ENCODE measurements at places on chromosomes 2 and 18.

DNA sequence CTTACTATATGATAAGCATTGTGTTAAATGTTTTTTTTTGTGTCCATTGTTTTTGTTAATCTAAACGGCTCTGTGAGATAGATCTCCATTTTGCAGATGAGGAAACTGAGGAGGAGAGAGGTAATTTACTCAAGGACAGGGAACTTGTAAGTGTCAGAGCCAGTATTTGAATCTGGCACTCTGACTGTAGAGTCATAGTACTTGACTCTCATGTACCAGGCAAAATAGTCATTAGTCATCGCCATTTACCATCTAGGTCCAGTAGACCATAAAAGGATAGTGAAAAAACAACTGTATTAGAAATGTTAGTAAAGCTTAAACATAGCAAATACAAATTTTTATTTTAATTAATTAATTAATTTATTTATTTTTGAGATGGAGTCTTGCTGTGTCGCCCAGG is 4.8 kb downstream of the PSMD14 start:
- no peak for DNase-seq

GRCh38 chr2:119864318-119864717 is 104.6 kb downstream of the PTPN4 start:
- no peak for DNase-seq

- no peak for DNase-seq
Observed at GRCh38 chr18:28161608-28162599, 15.0 kb downstream of the CDH2 start.

DNA sequence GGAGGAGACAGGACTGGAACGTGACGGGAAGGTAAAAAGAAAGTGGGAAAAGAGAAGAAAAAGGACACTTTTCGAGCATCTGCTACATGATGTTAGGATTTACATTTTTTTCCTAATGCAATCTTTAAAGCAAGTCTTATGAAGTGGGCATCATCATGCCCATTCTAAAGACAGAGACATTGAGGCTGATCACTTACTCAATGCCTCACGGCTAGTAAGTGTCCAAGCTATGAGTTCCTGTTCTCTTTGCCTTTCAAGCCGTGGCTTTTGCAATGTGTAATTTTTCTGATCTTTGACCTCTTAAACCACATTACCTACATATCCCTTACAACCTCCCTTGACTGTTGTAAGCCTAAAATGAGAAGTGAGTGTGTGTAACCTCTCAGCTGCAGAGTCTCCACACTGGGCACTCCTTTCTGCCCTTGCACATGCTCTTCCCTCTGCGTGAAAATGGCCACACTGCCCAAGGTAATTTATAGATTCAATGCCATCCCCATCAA is 649.2 kb downstream of the RNF144A start:
- DNase-seq = no peak

DNA sequence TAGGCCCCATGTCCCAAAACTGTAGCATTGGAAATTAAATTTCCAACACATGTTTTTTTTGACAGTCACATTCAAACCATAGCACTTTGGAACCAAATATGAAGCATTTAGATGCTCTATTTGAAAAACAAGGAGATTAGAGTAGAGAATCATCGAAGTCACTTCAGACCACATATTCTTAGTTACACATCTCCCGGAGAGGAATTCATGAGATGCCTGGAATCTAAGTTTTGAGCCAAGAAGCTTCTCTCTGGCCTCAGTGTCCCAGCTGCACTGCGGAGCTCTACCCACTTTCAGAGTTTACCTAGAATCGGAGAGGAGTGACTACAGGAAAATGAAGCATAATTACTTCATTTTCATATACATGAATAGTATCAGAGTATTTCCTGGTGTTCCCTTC is 385.9 kb downstream of the TNS1 start:
- DNase-seq = no peak

GRCh38 chr2:120134263-120134662 is 88.9 kb downstream of the TMEM185B start:
- DNase-seq = no peak

DNA sequence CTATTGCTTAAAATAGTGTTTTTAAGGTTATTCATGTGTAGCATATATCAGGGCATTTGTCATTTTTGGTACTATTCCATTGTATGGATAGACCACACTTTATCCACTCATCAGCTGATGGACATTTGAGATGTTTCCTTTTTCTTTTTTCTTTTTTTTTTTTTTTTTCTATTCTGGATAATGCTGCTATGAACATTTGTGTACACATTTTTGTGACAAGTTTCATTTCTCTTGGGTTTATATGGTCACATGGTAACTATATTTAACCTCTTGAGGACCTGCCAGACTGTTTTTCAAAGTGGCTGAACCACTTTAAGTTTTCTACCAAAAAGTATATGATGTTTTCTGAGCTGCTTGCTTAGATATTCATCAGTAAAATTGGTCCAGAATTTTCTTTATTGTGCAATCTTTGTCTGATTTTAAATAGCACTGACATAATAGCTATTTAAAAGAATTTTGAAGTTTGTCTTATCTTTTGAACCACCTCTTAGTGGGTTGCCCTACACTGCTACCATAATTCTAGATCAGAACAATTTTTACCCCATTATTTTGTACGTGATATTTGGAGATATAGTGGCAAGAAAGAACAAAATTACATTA is 219.4 kb upstream of the SIX3 start:
- no peak for DNase-seq

DNA sequence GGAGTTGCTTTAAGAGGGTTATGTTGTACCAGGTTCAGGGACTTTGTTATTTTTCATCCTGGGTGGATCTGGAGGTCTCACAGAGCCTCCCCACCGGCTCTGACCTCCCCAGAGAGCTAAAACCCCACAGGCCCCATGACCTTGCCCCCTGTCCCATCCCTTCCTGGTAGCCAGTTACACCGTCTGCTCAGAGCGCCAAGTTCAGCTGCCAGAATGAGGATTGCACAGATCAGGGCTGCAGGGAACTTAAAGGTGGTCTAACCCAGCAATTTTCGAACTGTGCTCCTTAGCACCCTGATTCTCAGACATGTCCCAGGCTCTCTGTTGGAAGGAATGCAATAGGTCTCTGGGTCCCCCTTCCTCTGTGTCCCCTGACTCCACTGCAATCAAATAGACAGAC is 32.1 kb downstream of the ATOH8 start:
- DNase-seq = no peak

- DNase-seq = no peak
Observed at GRCh38 chr2:45334205-45334604, 276.9 kb downstream of the SRBD1 start.

DNA sequence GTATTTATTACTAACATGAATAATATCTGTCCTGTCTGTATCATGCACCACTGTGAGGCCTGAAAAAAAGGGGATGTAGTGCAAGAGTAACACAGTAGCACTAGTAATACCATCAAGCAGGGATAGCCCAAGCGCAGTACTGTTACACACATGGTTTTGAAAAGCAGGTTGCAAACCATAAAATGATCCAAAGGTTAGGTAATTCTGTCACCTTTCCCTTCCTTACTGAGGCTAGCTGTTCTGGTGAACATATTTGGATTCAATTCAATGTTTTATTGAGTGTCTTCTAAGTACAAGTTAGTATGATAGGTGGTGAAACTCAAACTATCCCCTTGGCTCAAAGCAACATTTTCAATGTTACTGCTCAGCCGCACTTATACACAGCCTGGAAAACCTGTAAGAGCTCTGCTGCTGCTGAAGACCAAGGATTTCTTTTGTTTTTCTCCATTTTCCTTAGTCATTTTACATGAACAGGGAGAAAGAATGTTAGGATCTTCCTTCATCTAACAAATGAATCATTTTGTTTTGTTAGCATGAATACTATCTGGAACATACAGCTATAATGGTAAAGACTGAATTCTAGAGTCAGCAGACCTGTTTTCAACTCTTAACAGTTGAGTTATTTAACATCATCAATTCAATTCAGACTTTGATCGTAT is 102.5 kb upstream of the ITPRID2 start:
- DNase-seq = no peak

- DNase-seq = no peak
Observed at GRCh38 chr2:70475266-70475665, 78.4 kb downstream of the TGFA start.

- DNase-seq = no peak
Observed at GRCh38 chr2:239302083-239302807, 98.6 kb downstream of the HDAC4 start.

GRCh38 chr2:897091-897490 is 53.6 kb upstream of the SNTG2 start:
- no peak for DNase-seq

DNA sequence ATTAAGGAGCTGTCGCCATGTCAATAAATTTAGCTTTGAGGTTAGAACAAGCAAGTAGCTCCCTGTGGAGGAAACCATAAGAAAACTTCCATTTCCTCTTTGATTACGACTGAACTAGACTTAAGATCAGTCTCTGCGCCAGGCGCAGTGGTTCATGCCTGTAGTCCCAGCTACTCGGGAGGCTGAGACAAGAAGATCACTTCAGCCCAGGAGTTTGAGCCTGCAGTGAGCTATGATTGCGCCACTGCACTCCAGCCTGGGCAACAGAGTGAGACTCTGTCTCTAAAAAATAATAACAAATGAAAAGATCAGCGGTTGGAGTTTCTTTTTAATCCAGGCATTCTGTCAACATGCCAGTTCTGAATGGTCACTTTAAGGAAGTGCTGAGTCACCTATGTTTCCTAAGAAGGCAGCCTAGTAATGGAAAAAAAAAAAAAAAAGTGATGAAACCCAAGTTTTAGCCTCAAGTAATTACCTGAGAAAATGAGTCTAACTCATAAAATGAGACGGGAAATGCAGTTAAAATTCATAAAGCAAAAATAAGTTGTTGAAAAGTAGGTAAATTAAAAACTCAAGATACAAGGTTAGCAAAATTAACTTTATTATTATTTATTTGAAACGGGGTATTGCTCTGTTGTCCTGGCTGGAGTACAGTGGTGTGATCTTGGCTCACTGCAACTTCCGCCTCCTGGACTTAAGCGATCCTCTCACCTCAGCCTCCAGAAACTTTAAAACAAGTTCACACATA is 10.2 kb downstream of the C18orf32 start:
- DNase-seq = no peak

- no peak for DNase-seq
Observed at GRCh38 chr2:112725545-112726457, 5.0 kb downstream of the NT5DC4 start.

- DNase-seq = no peak
Observed at GRCh38 chr18:13258921-13259320, 40.4 kb downstream of the LDLRAD4 start.

GRCh38 chr2:65605743-65606058 is 173.3 kb upstream of the SPRED2 start:
- DNase-seq = no peak

GRCh38 chr2:134919341-134920210 is 954 bp downstream of the CCNT2 start:
- DNase-seq = peak; percentile 27

GRCh38 chr2:59174536-59175243 is 933.6 kb upstream of the FANCL start:
- no peak for DNase-seq

- DNase-seq = no peak
Observed at GRCh38 chr2:70966681-70967080, 11.7 kb upstream of the ANKRD53 start.

DNA sequence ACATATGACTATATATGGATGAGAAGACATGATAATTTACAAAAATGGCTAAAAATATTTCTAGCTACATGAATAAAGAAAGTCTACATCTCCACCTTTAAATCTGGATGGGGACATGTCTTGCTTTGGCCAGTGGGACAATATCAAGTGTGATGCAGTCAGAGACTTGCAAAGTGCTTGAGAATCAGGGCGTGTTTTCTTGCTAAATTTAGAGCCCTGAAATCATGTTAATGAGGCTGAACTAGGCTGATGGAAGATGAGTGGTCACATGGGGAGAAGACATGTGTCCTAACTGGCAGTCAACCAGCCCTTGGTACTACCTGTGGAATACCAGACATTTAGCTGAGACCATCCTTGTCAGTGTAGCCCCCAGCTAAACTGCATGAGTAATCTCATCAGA is 278.5 kb upstream of the RGPD4 start:
- no peak for DNase-seq

GRCh38 chr2:122055521-122055931 is 300.1 kb downstream of the TSN start:
- no peak for DNase-seq

GRCh38 chr2:101047075-101047766 is 45.1 kb downstream of the RPL31 start:
- DNase-seq = no peak

DNA sequence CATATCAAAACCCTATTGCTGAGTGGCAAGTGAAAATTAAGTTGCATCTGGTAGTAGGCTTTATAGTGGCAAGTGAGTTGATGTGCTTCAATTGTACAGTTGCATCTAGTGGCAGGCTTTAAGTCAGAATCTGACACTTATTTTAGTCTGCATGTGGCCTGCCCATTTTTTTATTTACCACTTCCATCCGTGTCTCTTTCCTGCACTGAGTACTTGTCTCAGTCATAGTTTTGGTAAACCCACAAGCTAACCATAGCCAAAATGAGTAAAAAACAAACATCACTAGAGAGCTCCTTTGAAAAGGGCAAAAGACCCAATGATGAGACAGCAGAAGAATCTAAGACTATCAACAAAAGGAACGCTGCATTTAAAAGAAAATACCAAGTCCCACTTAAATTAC is 96.0 kb upstream of the CRACDL start:
- no peak for DNase-seq

DNA sequence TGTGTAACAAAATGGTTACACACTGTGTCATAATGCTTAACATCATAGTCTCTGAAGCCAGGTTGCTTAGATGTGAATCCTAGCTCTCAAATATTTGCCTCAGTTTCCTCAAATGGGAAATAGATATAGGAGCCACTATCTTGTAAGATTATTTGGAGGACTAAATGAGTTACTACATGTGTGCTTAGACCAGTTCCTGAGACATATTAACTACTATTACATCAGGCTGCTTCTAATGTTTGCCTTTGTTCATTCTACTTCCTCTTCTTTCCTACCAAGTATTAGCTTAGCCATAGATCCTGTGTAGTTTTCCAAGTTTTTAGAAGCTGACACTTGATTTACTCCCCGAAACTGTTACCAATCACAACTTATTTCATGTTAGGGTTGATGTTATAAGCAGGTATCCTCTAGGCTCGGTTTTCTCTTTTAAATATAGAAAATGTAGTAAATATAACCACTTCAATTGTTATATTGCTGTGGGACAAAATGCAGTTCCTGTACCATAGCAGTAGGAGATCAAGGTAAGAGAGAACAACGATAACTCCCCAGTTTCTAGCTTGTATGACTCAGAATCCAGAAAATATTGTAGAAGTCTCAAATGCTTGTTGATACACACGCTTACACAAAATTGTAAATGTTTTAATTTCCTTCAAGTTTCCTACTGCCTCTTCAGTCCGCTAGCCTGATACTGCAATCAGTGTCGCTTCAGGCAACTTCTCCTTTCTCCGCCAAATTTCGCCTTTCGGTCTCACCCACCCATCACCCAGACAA is 751 bp upstream of the DNAJC10 start:
- no peak for DNase-seq

GRCh38 chr2:138105358-138105757 is 141.1 kb downstream of the HNMT start:
- DNase-seq = no peak

- no peak for DNase-seq
Observed at GRCh38 chr2:29281086-29281915, 166.1 kb downstream of the CLIP4 start.

- no peak for DNase-seq
Observed at GRCh38 chr2:235083822-235084221, 132.0 kb downstream of the SH3BP4 start.

GRCh38 chr2:75130171-75130570 is 69.1 kb downstream of the TACR1 start:
- DNase-seq = no peak

GRCh38 chr18:12317664-12318333 is 9.8 kb downstream of the TUBB6 start:
- no peak for DNase-seq
